ACHN (cell line): ENCODE measurements at places on chromosomes 6 and 20.

- DNase-seq = no peak
Measured at GRCh38 chr6:154511791-154512190, 1.3 kb upstream of the CNKSR3 start.

- DNase-seq = no peak
Measured at GRCh38 chr6:1749041-1749440, 139.3 kb downstream of the FOXC1 start.

GRCh38 chr6:144277174-144277573 lies 8.0 kb upstream of the UTRN start:
- no peak for DNase-seq

DNA sequence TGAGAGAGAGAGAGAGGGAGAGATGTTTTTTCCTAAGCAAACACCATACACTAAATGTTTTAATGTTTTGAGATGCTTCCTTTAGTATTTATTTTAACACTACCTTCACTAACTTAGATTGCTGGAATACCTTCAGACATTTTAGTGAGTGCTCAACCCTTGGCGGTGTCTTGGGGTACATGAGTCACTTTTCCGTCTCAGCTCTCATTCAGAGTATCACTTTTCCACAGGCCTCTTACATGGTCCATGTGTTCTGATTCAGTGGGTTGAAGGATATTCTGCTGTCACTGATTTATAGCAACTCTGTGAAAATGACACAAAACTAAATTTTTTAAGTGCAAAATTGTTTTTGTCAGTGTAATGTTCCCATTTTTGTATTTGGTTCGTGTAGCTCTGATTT lies 217.9 kb downstream of the CLVS2 start:
- no peak for DNase-seq

DNA sequence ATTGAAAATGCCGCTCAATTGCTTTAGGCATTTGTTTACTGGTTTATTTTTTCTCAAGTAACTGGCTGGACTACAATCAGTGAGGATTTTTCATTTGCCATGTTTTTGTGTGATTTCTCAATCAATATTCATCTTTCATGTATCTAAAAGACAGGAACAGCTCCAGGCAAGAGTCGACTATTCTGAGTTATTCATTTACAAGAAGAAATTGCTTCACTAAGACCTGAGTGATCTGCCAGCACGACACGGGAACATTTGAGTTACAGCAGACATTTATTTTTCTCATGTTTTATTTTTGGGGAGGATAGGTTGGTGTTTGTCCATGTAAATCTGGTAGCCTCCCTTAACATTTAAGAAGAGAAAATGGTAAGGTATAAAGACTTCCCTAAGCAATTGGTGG lies 124.1 kb downstream of the CBLN4 start:
- no peak for DNase-seq

GRCh38 chr20:53918020-53918311 lies 152.4 kb downstream of the BCAS1 start:
- no peak for DNase-seq
